Hippocampal formation (tissue), 2 donors: ENCODE measurements at places on chromosomes 1 and 21.

DNA sequence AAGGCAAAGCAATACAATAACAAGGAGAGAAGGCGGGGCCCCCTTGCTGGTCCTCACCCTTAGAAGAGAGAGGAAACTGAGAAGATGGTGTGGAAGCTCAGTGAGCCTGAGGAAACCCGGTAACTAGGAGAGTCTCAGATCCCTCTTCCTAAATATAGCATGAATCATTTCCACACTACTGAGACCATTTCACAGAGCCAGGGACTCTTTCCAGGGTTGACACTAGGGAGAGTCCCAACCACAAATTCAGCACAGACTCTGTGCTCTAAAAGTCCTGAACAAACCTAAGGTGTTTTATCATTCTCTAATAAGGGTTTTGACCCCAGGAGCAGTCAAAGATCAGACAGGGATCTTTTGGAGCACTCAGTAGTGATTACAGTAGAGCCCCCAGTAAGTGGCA, 647.7 kb downstream of the KCNT2 start:
- no peak for DNase-seq

GRCh38 chr1:201172326-201172725, 18.1 kb upstream of the TMEM9 start:
- DNase-seq = no peak

DNA sequence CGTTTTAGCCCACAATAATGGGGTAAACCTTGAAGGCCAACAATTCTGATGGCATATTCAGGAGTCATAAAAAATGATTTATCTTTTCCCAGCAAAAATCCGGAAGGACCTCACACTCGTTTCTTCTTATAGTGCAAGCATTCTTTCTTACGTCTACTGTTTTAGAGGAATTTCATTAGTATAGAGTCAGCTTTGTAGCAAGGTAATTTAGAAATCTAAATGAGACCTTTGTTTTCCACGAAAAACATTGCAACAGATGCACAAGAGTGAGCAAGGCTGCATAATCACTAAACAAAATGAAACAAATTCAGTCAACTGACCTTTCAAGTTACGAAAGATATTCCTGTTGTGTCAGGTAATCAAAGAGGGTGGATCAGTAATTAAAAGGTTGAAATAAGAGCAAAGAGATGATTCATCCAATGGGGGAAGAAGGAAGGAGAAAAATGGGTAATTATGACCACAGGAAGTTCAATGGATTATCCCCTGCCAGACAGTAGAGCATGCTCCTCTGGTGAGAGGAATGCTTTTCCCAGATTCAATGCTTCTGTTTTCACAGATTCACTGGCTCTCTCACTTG, 560 bp upstream of the CSDE1 start:
- DNase-seq = no peak

DNA sequence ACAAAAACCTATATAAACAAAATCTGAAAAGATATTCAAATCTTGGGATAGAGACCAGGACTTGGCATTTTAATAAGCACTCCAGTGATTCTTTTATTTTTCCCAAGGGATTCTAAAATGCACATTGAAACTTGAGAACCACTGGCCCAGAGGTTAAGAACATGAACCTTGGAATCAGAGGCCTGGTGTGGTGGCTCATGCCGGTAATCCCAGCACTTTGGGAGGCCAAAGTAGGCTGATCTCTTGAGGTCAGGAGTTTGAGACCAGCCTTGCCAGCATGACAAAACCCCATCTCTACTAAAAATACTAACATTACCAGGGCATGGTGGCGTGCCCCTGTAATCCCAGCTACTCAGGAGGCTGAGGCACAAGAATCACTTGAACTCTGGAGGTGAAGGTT, 12.9 kb upstream of the CEP85 start:
- DNase-seq = no peak

GRCh38 chr1:97849345-97850340, 71.2 kb downstream of the DPYD start:
- no peak for DNase-seq

GRCh38 chr1:91099746-91100621, 78.1 kb upstream of the ZNF644 start:
- no peak for DNase-seq
